Activated CD8-positive, alpha-beta memory T cell treated with anti-CD3 and anti-CD28 coated beads, Interleukin-2, amount 10 ng/mL, durations not matched to agents 7 days and 5 days (primary cell): ENCODE measurements at places on chromosomes 16 and 17. TPM values are rescaled to one million over a fixed set of nuclear protein-coding genes. Genes with fewer than 3 reads are reported as not detected.
A peak's percentile ranks its signal among the peaks of the same experiment; 100 is the strongest.

DNA sequence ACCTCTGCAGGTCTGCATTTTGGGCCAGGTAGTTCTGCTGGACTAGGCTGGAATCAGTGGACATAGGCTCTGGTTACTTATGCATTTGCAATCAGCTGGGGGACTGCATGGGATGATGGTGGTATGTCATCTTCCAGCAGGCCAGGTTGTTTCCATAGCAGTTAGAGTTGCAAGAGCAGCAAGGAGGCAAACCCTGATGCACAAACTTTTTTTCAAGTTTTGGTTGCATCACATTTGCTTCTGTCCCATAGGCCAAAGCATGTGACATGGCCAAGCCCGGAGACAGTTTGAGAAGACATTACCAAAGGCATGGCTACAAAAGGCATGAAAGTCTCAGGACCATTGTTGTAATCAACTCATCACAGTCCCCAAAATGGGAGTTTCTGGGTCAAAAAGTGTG lies 58.2 kb downstream of the PRKCB start:
- no peak for DNase-seq
- H3K4me1 ChIP-seq = peaks cover 24% of the 10 kb centered on the region
- no peak overlapping the region for H3K4me3 ChIP-seq
- H3K36me3 ChIP-seq = peaks cover 41% of the 10 kb centered on the region
- no peaks in the 10 kb centered on the region for H3K27me3 ChIP-seq
- no peak overlapping the region for H3K27ac ChIP-seq

DNA sequence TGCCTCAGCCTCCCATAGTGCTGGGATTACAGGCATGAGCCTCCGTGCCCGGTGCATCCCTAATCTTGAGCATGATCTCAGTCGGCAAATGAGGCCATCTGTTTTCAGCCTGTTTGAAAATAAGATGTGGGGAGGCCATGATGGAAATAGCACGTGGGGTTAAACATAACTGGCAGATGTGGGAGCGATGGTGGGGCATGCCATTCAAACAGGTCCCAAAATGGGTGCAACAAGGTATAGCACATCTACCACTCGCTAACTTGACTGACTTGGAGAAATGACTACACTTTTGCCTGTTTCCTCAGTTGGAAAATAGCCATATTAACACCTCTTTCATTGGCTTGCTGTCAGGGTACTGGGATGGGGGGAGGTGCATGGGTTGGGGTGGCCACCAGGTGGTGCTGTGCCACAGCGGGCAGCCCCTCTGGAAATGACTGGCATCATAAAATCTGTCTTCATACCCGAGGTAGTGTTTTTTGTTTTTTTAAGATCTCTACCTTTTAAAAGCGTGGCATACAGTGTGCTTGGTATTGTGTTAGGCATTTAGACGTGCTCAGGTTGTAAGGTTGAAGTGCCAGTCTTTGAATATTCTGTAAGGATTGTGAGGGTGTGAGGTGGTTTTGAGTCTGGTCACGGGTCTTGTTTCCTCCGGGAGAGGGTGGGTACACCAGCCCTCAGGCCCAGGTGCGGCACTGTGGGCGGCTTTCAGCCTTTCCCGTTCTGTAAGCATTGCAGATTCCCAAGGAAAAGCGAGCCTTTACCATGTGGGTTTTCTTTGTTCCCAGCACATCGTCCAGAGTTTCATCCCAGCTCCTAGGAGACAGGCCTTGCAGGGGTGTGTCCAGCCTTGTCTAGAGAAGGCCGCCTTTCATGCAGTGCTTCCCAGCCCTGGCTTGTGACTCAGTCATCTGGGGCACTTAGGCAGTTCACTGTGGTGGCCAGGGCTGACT lies 2.9 kb upstream of the TTYH2 start:
- H3K27ac ChIP-seq = peak overlapping the region; percentile 77
- peak; percentile 85 for DNase-seq
- peaks cover 36% of the 10 kb centered on the region for H3K36me3 ChIP-seq
- no peaks in the 10 kb centered on the region for H3K27me3 ChIP-seq

DNA sequence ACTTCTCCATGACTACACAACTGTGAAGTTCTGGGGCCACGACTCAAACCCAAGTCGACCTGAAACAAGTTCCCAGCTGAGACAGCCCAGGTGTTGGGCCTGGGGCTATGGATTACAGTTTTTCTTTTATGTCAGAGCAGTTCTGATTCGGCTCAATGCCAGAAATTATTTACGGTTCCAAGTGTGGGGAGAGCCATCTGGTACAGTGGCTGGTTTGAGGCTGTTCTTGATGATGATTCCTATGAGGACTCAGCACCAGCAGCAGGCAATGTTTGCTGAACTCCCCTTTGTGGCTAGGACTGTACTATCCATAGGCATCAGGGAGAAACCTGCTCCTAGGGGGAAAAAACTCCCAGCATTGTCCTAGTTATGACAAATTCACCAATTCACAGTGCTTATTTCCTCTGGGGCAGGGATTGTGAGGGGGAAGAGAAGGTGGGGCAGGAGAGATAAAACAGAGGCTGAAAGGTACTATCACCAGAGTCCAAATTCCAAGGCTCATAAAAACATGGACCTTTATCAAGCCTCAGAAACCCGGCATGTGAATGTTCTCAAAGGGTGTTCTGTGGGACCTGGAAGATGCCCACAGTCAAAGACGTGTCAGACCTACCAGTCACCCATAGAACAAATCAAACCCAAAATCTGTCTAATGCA lies 18.2 kb upstream of the CMTM4 start:
- H3K4me3 ChIP-seq = no peak overlapping the region
- no peaks in the 10 kb centered on the region for H3K27me3 ChIP-seq
- H3K4me1 ChIP-seq = no peaks in the 10 kb centered on the region
- no peak for DNase-seq

- peaks cover 83% of the 10 kb centered on the region for H3K4me1 ChIP-seq
- peak overlapping the region; percentile 92 for H3K27ac ChIP-seq
- H3K4me3 ChIP-seq = peak overlapping the region; percentile 65
- no peaks in the 10 kb centered on the region for H3K27me3 ChIP-seq
- H3K36me3 ChIP-seq = peaks cover 9% of the 10 kb centered on the region
Measured at GRCh38 chr16:66523861-66524354, 26.0 kb downstream of the TK2 start.

DNA sequence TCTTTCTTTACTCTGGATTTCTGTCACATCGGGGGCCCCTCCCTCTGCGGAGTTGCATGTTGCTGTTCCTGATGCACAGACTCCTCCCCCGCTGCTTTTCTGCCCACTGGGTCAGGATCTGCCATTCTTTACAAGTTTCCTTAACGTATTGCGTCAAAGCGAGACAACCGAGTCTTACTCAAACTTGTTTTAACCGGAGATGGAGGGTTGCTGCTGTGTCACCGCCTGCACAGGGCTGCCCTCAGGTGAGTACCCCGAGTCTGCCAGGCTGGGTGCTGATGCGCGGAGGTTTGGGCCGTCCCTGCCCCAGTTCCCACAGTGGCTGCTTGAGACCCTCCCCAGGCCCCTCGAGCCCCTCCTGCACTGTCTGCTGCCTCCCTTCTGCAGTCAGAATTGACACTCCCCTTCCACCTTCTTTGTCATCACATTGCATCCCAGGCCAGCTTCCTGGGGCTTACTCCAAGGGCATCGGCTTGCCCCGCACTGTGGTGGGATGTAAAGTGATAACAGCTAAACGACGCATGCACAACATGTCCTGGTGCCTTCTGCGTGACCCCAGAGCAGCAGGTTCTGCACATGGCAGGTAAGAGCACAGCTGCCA lies 19.3 kb downstream of the CARHSP1 start:
- H3K27ac ChIP-seq = peak overlapping the region; percentile 71
- no peaks in the 10 kb centered on the region for H3K27me3 ChIP-seq
- H3K4me3 ChIP-seq = no peak overlapping the region
- peaks cover 29% of the 10 kb centered on the region for H3K36me3 ChIP-seq
- H3K4me1 ChIP-seq = peaks cover 33% of the 10 kb centered on the region

DNA sequence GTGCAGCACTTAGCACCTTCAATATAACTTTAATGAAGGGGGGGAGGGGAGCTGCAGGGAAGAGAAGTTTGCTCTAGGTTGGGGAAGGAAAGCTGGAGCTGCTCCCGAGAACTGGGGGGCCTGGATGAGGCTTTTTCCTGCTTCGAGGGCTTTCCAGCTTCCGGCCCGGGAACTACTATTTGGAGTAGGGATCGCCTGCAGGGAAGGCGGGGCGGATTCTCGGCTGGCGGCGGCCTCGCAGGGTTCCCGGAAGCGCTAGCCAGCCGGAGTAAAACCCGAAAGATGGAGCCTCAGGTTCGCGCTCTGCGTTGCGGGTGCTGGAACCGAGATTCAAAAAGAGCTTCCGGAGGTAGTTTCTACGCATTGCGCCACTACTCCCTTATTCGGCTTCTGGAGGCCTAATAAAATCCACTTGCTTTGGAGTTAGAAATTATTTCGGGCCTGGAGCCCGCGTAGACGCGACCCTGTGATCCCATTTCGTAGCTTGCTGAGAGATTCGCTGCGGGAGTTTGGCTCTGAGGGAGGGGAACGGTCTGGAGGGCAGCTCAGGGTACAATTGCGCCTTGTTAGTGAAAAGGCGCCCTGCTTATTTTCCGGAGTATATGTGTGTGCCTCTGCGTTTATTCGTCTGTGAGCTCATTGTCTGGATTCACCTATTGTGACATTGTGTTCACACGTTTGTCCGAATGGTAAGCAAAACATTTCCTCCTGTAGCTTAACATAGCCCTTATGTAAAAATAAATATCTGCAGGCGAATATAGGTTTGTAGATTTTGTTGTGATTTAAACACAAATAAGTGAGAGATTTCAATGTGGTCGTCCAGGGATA lies 652 bp downstream of the PRAC2 start:
- H3K4me1 ChIP-seq = peaks cover 26% of the 10 kb centered on the region
- H3K4me3 ChIP-seq = peak overlapping the region; percentile 12
- H3K27me3 ChIP-seq = peaks cover 96% of the 10 kb centered on the region
- H3K36me3 ChIP-seq = peaks cover 3% of the 10 kb centered on the region

- no peak overlapping the region for H3K27ac ChIP-seq
- H3K27me3 ChIP-seq = no peaks in the 10 kb centered on the region
- no peak for DNase-seq
- peaks cover 4% of the 10 kb centered on the region for H3K36me3 ChIP-seq
- H3K4me1 ChIP-seq = peaks cover 42% of the 10 kb centered on the region
Measured at GRCh38 chr17:49691677-49692191, 13.8 kb upstream of the SPOP start.

DNA sequence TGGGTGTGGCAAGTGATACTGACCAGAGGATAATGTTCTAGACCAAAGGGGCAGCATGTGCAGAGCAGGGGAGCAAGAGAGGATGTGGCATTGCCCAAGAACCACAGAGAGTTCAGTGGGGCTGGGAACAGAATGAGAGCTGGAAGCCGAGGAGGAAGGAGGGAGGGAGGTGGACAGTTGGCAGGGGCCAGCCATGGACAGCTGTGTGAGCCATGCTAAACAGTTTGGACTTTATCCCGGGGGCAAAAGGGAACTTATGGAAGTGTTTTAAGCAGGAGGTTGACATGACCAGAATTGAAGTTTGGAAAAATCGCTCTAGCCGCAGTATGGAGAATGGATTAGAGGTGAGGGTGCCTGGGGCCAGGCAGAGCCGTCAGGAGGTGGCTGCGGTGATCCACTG lies 29.4 kb upstream of the TMEM132E start:
- H3K27ac ChIP-seq = no peak overlapping the region
- H3K27me3 ChIP-seq = peaks cover 27% of the 10 kb centered on the region
- no peaks in the 10 kb centered on the region for H3K36me3 ChIP-seq

DNA sequence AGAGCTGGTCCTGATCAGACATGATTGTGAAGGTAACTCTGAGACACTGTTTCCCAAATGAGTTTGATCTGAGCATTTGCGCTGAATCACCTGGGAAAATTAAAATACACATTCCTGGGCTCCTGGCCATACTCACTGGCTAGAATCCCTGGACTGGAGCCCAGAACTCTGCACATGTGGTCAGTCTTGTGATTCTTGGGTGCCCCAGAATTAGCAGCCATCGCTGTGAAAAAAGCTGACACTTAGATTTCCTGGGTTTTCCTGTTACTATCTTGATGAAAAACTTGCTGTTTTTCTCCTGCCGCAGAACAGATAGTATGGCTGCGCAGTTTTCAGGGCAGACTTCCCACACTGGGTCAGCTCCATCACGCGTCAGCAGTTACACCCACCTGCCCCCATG lies 24.6 kb downstream of the NECAB2 start:
- H3K27me3 ChIP-seq = peaks cover 35% of the 10 kb centered on the region
- no peak for DNase-seq
- no peaks in the 10 kb centered on the region for H3K4me1 ChIP-seq
- no peaks in the 10 kb centered on the region for H3K36me3 ChIP-seq
- no peak overlapping the region for H3K4me3 ChIP-seq

DNA sequence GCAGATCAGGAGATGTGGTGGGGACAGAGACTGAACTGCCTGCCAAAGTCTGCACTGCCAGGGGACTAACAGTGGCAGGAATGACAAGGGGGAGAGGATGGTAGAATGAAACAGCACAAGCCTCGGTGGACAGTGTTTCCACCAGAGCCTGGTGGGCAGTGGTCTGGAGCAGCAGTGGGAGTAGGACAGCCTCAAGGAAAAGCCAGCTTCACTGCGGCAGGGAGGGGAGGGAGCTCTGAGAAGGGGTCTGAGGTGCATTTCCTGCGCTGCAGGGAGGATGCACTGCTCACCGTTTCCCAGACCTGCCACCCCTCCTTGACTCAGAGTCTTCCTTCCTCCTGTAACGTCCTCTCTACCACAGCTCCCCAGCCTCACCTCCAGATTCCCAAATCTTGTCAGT lies 33.8 kb downstream of the MARCHF10 start:
- H3K4me3 ChIP-seq = no peak overlapping the region
- no peak for DNase-seq
- H3K4me1 ChIP-seq = no peaks in the 10 kb centered on the region
- peaks cover 3% of the 10 kb centered on the region for H3K27me3 ChIP-seq
- H3K27ac ChIP-seq = no peak overlapping the region

DNA sequence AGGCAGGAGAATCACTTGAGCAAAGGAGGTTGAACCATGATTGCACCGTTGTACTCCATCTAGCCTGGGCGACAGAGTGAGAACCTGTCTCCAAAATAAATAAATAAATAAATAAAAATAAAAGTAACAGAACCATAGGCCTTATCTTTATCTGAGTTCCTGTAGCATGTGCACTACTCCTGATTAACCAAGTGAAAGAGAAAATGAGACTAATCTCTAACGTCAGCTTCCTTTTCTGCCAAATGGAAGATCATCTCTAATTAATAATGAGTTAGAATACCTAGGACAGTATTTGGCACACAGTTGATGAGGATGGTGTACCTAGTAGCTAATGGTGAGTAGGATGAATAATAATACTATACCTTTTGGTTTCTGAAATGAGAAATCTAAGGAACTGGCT lies 520.4 kb downstream of the WWOX start:
- H3K27ac ChIP-seq = no peak overlapping the region
- no peaks in the 10 kb centered on the region for H3K27me3 ChIP-seq
- no peak overlapping the region for H3K4me3 ChIP-seq
- H3K4me1 ChIP-seq = peaks cover 3% of the 10 kb centered on the region
- H3K36me3 ChIP-seq = no peaks in the 10 kb centered on the region
- no peak for DNase-seq

The UTP18 gene
- total RNA-seq = 59.8 TPM

The ASIC2 gene
- not detected for total RNA-seq

The TNP2 gene
- total RNA-seq = not detected
